ENCODE measurements at places on chromosomes 4 and X.
A peak's percentile ranks its signal among the peaks of the same experiment; 100 is the strongest.

DNA sequence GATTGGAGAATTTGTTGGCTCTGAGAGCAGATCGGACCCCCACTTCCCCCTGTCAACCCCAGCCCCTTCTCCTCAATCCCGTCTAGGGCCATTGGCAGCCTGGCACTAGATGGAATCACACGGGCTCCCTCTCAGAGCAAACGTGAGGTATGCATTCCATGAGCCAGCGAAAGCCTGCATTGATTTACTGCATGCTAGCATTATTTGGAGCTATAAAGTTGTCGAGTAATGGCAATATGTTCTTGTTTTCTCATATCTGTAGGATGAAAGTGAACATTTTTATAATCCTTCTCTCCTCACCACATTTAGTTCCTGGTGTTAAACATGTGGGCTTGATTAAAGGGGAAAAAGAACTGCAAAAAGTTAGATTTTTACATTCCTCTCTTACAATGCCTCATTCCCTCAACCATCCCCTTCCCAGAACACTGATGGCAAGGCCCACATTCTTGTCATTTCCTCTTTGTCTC lies 159.2 kb downstream of the SPRY1 start:
- H3K27ac ChIP-seq, result peak overlapping the region; percentile 96
- peak; percentile 16 for DNase-seq
- H3K4me3 ChIP-seq, result peak overlapping the region; percentile 8
- no peaks in the 10 kb centered on the region for H3K27me3 ChIP-seq

- H3K4me1 ChIP-seq, result no peaks in the 10 kb centered on the region
- H3K27ac ChIP-seq, result no peak overlapping the region
These were observed 173.7 kb upstream of the FAT4 start for GRCh38 chr4:125140966-125141495.

GRCh38 chr4:153207027-153207426 lies 2.8 kb downstream of the TRIM2 start:
- peaks cover 63% of the 10 kb centered on the region for H3K4me1 ChIP-seq
- H3K27me3 ChIP-seq, result peaks cover 9% of the 10 kb centered on the region
- H3K27ac ChIP-seq, result no peak overlapping the region
- peak overlapping the region; percentile 90 for H3K4me3 ChIP-seq
- no peak for DNase-seq
- H3K36me3 ChIP-seq, result peaks cover 25% of the 10 kb centered on the region

- H3K27me3 ChIP-seq, result peaks cover 16% of the 10 kb centered on the region
- no peak overlapping the region for H3K4me3 ChIP-seq
- no peak overlapping the region for H3K27ac ChIP-seq
- H3K36me3 ChIP-seq, result no peaks in the 10 kb centered on the region
- peaks cover 7% of the 10 kb centered on the region for H3K4me1 ChIP-seq
- DNase-seq, result no peak
These were observed 5.5 kb upstream of the BLTP1 start for GRCh38 chr4:122146652-122147051.

DNA sequence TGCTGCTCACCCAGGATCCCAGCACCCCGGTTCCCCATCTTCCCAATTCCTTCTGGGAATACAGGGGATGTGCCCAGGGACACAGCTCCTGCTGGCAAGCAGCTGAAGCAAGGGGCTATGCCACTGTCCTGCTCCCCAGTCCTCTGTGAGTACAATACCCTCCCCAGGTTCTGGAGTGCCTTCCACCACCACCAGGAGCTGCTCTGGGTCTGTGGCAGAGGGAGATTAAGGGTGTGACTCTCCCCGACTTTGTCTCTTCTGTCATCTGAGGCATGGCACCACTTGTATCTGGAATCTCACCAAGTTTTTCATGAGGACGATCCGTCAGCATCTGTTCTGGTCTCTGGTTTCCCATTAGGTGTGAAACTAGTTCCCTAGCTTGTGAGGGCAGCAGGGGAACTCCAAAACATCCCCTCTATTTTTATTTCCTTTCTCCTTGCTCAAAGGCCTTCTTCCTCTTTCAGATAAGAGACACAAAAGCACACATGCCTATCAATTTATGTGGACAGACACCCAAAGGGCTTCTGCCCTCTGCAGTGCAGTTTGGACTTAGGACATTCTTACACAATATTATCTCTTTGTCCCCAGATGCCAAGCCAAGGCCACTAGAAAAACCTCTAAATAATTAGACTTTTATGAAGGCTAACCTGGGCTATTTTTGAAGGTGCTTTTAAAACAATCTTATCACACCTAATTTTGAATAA lies 26.8 kb downstream of the MGST2 start:
- H3K27ac ChIP-seq, result peak overlapping the region; percentile 33
- H3K4me1 ChIP-seq, result peaks cover 5% of the 10 kb centered on the region
- no peak overlapping the region for H3K4me3 ChIP-seq
- DNase-seq, result no peak
- peaks cover 10% of the 10 kb centered on the region for H3K27me3 ChIP-seq

- peaks cover 4% of the 10 kb centered on the region for H3K27me3 ChIP-seq
- H3K4me3 ChIP-seq, result peak overlapping the region; percentile 20
- H3K4me1 ChIP-seq, result peaks cover 31% of the 10 kb centered on the region
- no peak for DNase-seq
- peak overlapping the region; percentile 77 for H3K27ac ChIP-seq
These were observed 185.7 kb upstream of the TBL1X start for GRCh38 chrX:9279234-9279544.

- peaks cover 19% of the 10 kb centered on the region for H3K4me1 ChIP-seq
- peak overlapping the region; percentile 29 for H3K27ac ChIP-seq
- H3K27me3 ChIP-seq, result peaks cover 2% of the 10 kb centered on the region
These were observed 146.9 kb upstream of the FGF13 start for GRCh38 chrX:138858438-138858837.

DNA sequence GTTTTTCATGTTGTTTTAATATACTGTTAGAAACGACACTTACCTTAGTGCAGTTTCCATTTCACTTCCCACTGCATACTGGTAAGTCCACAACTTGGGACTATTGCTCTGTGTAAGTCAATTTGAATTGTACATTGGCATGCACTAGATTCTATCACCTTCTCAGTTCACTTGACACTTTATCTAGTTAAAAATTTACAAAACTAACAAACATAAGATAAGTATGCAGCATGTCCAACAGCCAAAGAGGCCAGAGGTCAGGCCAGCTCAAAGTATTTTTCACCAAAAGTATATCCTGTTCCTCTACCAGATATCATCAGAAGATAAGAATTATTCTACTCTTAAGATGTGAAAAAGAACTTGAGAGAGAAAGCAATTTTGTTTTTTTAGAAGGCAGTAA lies 75.9 kb downstream of the QRFPR start:
- no peaks in the 10 kb centered on the region for H3K36me3 ChIP-seq
- peaks cover 6% of the 10 kb centered on the region for H3K27me3 ChIP-seq
- no peak for DNase-seq
- no peak overlapping the region for H3K4me3 ChIP-seq

- no peaks in the 10 kb centered on the region for H3K36me3 ChIP-seq
- H3K4me1 ChIP-seq, result no peaks in the 10 kb centered on the region
- no peak overlapping the region for H3K4me3 ChIP-seq
- DNase-seq, result no peak
These were observed 760.2 kb upstream of the AADAT start for GRCh38 chr4:170849969-170850368.

DNA sequence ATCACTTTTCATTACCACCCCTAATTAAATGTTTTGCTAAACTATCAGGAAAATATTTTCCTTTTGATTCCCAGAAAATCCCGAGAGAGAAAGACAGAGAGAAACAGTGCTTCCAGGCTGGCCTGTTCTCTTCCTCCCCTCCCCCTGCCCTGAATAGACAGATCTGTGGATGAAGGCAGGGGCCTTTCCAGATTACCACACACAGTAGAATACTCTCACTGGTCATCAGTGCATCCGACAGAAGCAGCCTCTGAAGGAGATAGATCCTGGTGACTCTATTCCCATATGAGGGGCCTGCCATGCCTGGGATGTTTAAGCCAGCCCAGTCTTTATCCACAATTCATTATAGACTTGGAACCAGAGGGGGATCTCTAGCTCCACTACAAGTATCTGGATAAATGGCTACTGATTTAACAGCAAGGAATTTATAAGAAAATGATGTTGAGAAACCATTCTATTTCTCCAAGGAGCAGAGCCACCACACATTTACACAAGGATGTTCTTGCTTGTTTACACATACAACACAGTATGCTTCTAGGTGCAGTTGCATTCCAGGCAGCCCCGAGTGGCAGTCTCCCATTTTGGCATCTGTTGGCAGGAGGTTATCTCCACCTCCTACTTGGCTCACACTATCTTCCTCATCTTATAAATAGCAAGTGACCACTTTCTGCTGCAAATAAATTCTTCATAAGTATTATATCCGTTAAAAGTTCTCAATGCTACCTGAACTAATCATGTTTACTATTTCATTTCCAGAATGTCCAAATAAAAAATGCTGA lies 115.8 kb downstream of the HS6ST2 start:
- no peak overlapping the region for H3K27ac ChIP-seq
- no peaks in the 10 kb centered on the region for H3K36me3 ChIP-seq
- H3K4me1 ChIP-seq, result peaks cover 30% of the 10 kb centered on the region
- H3K27me3 ChIP-seq, result no peaks in the 10 kb centered on the region
- DNase-seq, result no peak

DNA sequence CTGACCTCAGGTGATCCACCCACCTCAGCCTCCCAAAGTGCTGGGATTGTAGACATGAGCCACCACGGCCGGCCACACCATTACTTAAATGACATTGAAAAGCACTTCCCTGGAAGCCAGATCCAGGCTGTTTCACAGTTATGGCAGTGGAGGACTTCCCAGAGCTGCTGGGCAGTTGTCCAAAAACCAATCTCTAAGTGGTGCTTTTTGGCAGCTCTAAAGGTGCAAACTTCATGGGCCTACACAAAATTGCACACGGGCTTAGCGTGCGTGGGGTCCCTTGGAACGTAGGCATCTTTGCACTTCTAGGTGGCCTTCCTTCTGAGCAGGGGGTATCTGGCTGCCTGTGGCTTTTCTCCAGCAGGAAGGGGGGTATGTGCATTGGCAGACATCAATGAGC lies 172.3 kb downstream of the SHOX start:
- no peak for DNase-seq
- H3K36me3 ChIP-seq, result no peaks in the 10 kb centered on the region
- no peak overlapping the region for H3K27ac ChIP-seq

GRCh38 chrX:149521438-149521837 lies 16.3 kb upstream of the IDS start:
- DNase-seq, result no peak
- no peak overlapping the region for H3K4me3 ChIP-seq
